ENCODE measurements at places on chromosomes 5 and 9. TPM values are rescaled to one million over a fixed set of nuclear protein-coding genes. Genes with fewer than 3 reads are reported as not detected.

DDX31 gene
- 11.0 TPM for total RNA-seq

SLC31A1 gene
- 29.7 TPM for total RNA-seq

LCP2 gene
- not detected for total RNA-seq

GRIN3A gene
- total RNA-seq = not detected

TGFBI gene
- 671 TPM for total RNA-seq

MGAT4B gene
- total RNA-seq = 104 TPM

DOLPP1 gene
- total RNA-seq = 12.7 TPM

NOXA1 gene
- 0.18 TPM for total RNA-seq

SLC6A3 gene
- not detected for total RNA-seq

ADAMTS12 gene
- total RNA-seq = 16.7 TPM

GFI1B gene
- total RNA-seq = not detected

All from myometrial cell (primary cell).